SHP77 treated with DMSO at 0.1 percent for 48 hours (cell line): ENCODE measurements at places on chromosomes 16 and 17.

GRCh38 chr16:78998879-78999278 is 601.7 kb downstream of the MAF start:
- no peak for DNase-seq

DNA sequence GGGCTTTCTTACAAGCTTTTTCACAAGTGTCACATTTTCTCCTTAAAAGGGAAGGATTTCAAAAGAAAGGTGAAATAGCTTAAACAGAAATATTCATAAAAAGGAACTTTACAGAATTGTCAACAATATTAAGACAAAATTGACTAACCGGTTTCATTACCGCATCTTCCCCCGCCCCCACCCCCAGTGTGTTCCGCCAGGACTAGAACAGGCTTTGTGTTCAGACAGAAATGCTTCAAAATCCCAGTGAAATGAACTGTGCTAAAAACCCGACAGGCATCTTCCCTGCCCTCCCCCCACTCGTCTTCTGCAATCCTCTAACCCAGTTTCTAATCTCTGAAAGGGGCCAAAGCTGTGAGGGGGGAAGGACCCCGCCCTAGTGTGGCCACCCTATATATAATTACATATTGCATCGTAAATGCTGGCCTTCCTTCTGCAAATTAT is 990 bp upstream of the ROGDI start:
- no peak for DNase-seq

GRCh38 chr16:61944004-61944403 is 92.2 kb downstream of the CDH8 start:
- no peak for DNase-seq

GRCh38 chr16:82031116-82032084 is 3.7 kb upstream of the HSD17B2 start:
- peak; percentile 23 for DNase-seq

GRCh38 chr17:42682722-42683403 is 532 bp downstream of the CNTNAP1 start:
- peak; percentile 25 for DNase-seq

DNA sequence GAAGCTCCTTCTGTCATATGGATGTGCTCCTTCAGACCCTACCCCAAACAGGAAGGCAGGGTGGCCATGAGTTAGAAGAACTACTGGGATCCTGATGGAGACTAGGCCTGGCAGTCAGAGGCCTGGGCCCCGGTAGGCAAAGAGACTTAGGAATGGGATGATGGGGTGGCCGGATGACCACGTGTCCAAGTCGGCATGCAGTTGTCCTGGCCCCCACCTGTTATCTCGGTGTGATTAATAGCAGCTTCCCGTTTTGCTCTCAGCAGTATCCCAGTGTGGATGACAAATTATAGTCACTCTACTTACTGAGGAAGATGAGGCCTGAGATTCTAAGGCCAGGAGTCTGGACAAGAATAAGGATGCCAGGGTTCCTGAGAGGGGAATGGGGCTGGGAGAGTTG is 1.5 kb downstream of the TNFSF12 start:
- DNase-seq, result no peak

GRCh38 chr16:4388271-4389021 is 16.8 kb downstream of the VASN start:
- no peak for DNase-seq

DNA sequence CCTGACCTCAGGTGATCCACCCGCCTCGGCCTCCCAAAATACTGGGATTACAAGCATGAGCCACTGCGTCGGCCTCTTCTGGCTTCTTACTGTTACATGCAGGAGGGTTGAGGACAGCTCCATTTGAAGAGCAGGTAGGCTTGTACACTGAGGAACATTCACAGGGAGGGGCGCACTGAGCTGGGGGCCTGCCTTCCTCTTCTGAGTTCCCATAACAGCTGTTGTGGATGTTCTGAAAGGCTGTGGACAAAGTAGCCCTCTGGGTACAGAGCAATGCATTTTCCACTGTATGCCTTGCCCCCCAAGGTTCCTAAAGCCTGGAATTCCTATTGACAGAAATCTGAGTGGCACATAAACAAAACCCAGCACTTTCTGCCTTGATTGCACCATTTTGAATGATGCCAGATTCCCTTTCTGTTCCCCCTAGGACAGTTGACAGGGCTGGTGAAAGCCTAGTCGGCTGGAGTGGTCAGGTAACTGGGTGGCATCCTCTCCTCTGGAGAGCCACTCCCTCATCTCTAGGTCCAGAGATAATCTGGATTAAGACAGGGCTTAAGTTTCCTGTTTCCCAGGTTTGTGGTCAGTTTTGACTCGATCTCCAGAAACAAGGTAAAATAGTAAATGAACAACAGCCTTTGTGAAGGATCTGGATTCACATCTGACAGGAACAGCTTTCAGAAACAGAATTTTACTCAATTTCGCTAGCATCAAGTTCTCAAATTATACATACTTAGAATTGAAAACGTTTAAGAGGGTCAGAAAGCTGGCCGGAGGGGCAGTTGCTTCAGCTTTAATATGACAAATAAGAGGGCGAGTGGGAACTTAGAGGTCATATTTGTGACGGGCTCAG is 1.3 kb upstream of the CDK5R1 start:
- no peak for DNase-seq

DNA sequence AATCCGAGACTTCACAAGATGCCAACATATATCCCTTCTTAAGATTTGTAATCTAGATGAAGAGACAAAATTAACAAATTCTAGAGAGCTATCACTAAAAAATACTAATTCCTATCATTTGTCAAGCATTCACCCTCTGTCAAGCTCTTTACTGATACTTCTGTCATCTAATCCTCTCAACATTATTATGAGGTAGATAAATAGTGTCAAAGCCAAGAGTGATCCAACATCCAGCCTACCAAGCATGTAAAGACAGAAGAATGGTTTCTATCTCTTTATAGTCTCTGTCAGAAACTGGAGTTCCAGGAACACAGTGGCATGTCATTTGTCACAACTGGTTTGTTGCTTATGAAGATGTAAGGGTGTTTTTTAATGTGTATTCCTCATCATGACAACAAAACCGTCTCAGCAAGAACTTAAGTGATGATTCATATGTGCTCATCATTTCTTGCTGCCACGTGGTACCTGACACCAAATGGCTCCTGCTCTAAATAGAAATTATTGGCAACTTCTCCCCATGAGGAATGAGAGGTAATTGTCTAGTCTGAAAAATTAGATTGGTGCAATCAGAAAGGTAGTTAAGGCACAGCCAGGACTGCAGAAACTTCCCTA is 196.8 kb downstream of the TOX3 start:
- DNase-seq, result no peak

DNA sequence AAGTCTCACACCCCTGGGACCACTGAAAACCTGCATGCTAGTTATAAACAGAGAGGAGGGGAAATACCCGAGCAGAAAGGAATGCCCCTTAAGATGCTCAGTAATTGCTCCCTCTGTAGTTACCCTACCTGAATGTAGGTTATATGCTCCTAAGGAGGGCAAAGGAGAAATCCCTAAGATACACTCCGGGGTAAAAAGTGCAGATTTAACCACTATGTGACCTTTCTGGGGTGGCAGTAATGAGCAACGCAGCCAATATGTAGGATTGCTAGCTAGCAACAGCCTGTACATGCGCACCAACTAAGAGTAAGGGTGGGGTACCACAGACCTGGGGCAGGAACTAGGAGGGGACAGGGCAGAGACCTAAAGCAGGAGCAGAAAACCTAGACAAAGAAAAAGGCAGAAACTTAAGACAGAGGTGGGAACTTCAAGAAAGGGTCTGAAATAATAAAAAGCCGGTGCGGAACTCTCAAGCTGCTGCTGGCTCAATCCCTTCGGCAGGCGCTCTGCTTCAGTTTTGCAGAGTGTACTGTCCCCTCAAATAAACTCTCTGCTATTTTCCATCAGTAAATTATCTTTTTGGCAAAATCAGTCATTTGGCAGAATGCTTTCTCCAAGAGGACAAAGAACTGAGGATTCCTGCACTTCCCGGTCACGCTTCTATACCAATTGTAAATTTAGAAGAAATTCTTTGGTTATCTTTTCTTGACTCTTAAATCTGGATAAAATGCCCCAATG is 823.8 kb downstream of the CDH11 start:
- DNase-seq, result no peak

DNA sequence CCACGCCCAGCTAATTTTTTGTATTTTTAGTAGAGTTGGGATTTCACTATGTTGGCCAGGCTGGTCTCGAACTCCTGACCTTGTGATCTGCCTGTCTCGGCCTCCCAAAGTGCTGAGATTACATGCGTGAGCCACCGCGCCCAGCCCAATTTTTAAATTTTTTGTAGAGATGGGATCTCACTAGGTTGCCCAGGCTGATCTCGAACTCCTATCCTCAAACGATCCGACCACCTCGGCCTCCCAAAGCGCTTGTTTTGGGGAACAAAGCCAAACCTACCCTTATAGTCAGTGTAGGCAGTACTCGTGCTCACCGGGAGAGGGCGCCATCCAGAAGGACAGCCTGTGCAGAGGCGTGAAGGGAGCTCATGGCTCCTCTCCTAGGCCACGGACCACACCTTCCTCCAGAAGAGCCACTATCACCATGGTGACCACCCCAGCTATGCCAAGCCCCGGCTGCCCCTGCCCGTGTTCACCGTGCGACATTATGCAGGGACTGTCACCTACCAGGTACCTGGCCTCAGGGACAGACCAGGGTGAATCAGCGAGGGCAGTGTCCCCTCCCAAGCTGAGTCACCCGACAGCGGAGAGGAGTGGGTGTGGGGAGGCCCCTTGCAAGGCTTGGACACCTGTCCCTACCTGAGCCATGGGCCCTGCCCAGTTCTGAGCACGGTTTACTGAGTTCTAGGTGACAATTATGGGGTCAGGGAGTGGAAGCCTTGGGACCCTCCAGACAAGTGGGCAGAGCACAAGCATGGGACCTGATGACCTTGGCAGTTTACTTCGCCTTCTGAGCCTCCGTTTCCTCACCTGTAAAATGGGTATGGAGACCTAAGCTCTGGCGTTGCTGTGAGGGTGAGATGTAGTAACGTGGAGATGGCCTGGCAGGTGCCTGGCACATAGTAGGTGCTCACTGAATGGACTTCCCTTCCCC is 13.7 kb downstream of the MYO15B start:
- peak; percentile 39 for DNase-seq

DNA sequence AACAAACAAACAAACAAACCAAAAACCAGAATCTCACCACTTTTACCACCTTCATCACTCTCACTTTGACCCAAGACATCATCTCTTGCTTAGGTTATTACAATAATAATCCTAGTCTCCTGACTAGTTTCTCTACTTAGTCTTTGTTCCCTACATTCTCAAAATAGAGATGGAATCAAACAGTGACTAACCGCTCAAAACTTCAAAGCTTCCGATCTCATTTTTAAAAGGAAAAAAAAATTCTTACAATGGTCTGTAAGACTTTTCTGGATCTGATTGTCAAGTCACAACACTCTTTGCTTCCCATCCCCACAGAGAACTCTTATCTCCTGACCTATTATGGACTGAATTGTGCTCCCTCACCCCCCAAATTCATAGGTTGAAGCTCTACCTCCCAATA is 60.9 kb downstream of the SPAG9 start:
- no peak for DNase-seq

DNA sequence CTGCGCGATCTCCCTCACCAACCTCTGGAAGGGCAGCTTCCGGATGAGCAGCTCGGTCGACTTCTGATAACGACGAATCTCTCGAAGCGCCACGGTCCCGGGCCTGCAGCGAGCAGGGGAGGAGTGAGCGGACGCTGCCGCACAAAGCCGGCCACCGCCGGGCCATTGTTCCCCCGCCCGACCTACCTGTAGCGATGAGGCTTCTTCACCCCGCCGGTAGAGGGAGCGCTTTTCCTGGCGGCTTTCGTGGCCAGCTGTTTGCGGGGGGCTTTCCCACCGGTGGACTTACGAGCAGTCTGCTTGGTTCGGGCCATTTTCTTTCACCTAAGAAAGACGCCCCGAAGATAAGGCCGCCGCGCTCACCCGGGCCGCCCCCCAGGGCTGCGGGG is 5.8 kb upstream of the UNK start:
- DNase-seq, result no peak

GRCh38 chr17:2179615-2180295 is 123.8 kb downstream of the SMG6 start:
- DNase-seq, result peak; percentile 90

GRCh38 chr16:88599092-88599733 is 29.0 kb downstream of the ZC3H18 start:
- no peak for DNase-seq

- no peak for DNase-seq
Observed at GRCh38 chr17:61833536-61834193, 29.7 kb downstream of the BRIP1 start.

- no peak for DNase-seq
Observed at GRCh38 chr16:31072540-31073141, 1.4 kb downstream of the ZNF668 start.

GRCh38 chr16:83118365-83118764 is 491.6 kb downstream of the CDH13 start:
- DNase-seq, result no peak

GRCh38 chr16:12411516-12411915 is 392.2 kb downstream of the CPPED1 start:
- DNase-seq, result no peak

GRCh38 chr17:58527306-58527705 is 12.9 kb upstream of the MTMR4 start:
- no peak for DNase-seq

- no peak for DNase-seq
Observed at GRCh38 chr16:70381604-70382342, 35.1 kb downstream of the DDX19A start.

- no peak for DNase-seq
Observed at GRCh38 chr16:73887911-73888310, 408.7 kb upstream of the PSMD7 start.

DNA sequence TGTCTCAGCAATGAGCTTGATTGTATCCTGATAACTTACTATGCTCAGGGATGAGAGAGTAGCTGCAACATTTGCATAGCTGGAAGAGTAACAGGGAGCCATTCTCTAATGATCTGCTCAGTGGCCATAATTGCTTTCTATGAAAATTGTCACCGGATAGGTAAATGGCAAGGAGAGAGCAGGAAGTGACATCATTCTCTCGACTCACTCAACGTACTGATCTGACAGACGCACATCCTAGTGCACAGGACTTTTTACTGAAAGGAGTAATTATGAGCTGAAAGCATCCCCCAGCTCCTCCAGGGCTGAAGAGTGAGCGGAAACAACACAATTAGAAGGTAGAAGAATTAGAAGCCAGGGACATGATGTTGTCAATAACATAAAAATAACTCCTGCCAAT is 71.8 kb downstream of the IRX5 start:
- no peak for DNase-seq

DNA sequence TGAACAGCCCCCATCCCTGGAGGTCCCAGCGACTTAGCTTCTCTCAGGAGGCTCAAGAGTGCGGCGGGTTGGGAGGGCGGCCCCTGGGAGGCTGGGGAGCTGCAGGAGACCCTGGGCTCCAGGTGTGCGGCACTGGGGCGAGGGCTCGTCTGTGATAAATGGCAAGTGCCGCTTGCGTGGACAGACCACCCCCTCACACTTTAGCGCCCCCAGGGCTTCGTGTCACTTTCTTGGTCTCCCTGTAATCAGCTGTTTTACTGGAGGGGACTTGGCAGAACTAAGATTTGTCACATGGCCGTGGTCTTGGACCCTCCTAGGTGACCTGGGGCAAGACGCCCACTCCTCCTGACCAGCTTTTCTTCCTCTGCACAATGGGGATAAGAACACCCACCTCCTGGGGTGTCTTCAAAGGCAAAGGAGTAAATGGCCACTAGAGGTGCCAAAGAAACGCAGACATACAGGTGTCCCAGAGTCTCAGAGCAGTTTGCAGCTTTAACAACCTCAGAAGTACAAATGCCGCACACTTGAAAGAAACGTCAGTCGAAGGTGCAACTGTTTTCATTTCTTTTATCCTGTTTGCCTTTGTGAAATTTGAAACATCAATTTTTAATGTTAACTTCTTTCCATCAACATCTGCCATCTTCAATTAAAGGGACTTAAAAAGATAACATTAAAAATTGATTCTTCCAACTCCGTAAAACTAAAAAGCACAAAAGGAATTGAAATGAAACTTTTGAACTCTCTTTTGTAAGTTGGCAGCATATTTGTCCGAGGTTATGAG is 946 bp downstream of the OSGIN1 start:
- peak; percentile 15 for DNase-seq
